Astrocyte (in vitro differentiated cells and primary cell): ENCODE measurements at places on chromosomes 7 and 10. TPM values are rescaled to one million over a fixed set of nuclear protein-coding genes. Genes with fewer than 3 reads are reported as not detected.
A peak's percentile ranks its signal among the peaks of the same experiment; 100 is the strongest.

- H3K4me3 ChIP-seq, result no peak overlapping the region
- no peaks in the 10 kb centered on the region for H3K36me3 ChIP-seq
- H3K27me3 ChIP-seq, result no peaks in the 10 kb centered on the region
- no peak for DNase-seq
- no peaks in the 10 kb centered on the region for H3K4me1 ChIP-seq
These were observed 362.7 kb upstream of the SHH start for GRCh38 chr7:156175003-156175402.

GRCh38 chr7:100852048-100852872, at the start of gene SLC12A9:
Gene SLC12A9, plus strand, starts transcription at chr7:100852713. Its CDS starts 1,485 bp downstream, at chr7:100854198.
- H3K27ac ChIP-seq, result no peak within 1 kb of the TSS
- H3K4me1 ChIP-seq, result peaks cover 11% of the 10 kb centered on the region
- H3K27me3 ChIP-seq, result no peaks in the 10 kb centered on the region
- H3K36me3 ChIP-seq, result no peaks in the 10 kb centered on the region

Gene CDNF
- total RNA-seq, result 1.4 and 2.0 TPM in 2 replicates

- DNase-seq, result no peak
- H3K27ac ChIP-seq, result no peak overlapping the region
- no peaks in the 10 kb centered on the region for H3K36me3 ChIP-seq
- no peaks in the 10 kb centered on the region for H3K27me3 ChIP-seq
- H3K4me1 ChIP-seq, result peaks cover 3% of the 10 kb centered on the region
These were observed 2.9 kb downstream of the ECHDC3 start for GRCh38 chr10:11745045-11745444.

- no peaks in the 10 kb centered on the region for H3K27me3 ChIP-seq
- no peaks in the 10 kb centered on the region for H3K36me3 ChIP-seq
- no peak overlapping the region for H3K27ac ChIP-seq
- no peaks in the 10 kb centered on the region for H3K4me1 ChIP-seq
- no peak for DNase-seq
These were observed 620.5 kb upstream of the LRRN3 start for GRCh38 chr7:110470420-110470819.

Gene HTRA1
- 34.9 and 89.8 TPM in 2 replicates for total RNA-seq

GRCh38 chr7:35037211-35037525, at the start of gene DPY19L1:
Gene DPY19L1, minus strand, starts transcription at chr7:35037485. Its CDS starts 91 bp downstream, at chr7:35037394.
- DNase-seq, result no peak
- no peaks in the 10 kb centered on the region for H3K27me3 ChIP-seq
- H3K4me1 ChIP-seq, result peaks cover 17% of the 10 kb centered on the region
- H3K27ac ChIP-seq, result peak within 1 kb of the TSS; percentile 78
